DMS153 (cell line): ENCODE measurements at places on chromosomes 13 and 19.

DNA sequence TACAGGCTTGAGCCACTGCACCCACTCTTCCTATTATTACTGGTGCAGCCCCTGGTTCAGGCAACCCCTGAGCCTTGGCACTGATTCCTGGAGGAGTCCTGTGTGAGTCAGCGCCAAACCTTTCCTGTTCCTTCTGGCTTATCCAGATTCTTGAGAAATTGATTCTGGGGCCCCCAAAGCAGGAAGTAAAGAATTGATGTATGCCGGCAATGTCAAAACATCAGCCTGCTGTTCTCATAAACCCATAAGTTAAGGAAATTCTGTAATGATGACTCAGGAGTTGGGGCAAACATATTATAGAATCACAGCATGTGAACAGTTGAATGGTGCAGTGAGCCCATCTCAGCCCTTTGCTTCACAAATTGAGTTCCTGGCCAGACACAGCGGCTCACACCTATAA, 1.4 kb upstream of the OR7G3 start:
- DNase-seq = no peak

DNA sequence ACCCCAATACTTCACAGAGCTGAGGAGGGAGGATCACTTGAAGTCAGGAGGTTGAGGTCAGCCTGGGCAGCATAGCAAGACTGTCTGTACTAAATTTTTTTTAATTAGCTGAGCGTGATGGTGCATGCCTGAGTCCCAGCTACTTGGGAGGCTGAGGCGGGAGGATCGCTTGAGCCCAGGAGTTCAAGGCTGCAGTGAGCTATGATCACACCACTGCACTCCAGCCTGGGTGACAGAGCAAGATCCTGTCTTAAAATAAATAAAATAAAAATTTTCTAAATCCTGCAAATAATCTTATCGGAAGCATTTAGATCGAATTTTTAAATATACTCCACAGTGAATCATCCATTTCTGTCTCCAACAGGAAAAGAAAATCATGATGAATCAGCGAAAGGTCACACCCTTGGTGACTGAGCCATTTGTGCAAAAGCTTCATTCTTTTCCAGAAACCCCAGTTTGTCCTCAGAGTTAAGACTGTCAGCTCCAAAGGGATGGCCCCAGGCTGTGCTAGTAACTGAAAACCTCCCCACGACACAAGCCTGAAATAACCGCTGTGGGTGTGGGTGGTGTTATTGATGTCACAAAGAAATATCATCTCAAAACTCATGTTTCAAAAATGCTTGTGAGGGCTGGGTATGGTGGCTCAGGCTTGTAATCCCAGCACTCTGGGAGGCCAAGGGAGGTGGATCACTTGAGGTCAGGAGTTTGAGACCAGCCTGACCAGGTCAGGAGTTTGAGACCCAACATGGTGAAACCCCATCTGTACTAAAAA, 167.6 kb downstream of the PTPRS start:
- DNase-seq = no peak

DNA sequence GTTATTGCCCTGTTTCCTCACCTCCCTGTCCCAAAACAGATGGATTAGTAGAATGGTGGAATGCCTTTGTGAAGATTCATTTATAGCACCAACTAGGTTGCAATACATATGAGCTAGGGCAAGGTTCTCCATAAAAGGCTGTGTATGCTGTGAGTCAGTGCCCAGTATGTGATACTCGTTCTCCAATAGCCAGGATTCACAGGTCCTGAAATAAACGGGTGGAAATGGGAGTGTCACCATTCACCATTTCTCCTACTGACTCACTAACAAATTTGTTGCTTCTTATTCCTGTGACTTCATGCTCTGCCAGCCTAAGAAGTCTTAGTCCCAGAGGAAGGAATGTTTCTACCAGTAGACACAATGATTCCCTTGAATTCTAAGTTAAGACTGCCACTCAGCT, 1745.4 kb downstream of the SLITRK1 start:
- no peak for DNase-seq

DNA sequence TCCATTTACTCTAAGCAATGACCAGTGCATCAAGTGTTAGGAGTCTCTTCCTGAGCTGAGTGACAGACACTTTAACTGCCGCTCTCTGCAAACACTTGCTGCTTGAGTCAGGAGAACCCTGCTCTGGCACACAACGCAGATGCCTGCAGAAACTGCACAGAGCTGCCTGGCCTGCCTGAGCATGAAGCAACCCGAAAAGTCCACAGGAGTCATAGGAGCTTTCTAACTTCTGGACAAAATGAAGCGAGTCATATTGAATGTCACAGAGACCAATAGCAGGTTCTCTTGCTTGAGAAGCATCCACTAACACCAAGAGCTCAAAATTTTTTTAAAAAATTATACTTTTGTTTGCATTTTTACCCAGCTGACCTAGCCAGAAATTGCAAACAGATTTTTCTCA, 232.4 kb downstream of the LHFPL6 start:
- DNase-seq = no peak

DNA sequence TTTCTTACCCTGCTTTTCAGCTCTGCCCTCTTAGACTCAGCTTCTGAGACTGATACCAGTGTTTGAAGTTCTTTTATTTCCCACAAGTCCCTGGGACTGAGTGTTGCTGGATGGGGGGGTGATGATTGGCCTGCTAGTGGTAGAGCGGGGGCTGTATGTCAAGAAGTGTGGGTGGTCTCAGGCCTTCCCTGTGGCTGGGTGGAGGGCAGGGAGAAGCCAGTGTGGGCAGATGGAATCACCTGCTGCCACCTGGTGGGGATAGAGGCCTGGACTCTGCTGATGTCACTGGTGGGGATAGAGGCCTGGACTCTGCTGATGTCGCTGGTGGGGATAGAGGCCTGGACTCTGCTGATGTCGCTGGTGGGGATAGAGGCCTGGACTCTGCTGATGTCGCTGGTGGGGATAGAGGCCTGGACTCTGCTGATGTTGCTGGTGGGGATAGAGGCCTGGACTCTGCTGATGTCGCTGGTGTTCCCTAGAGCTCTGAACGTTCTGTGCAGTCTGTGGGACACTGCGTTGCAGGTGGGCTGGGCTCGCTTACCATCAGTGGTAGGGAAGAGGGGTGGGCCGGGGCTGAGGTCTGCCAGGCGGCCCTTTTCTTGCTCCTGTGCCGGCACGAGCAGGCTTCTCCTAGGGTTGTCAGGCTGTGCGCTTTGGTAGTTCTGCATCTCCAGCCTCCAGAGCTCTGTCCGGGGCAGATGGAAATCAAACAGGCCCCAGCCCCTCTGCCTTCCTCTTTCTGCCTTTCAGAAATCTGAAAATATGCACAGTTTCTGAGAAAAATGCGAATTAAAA, 101.3 kb downstream of the ARHGEF7 start:
- peak; percentile 13 for DNase-seq

GRCh38 chr19:33895366-33895765, 98.7 kb downstream of the KCTD15 start:
- no peak for DNase-seq

GRCh38 chr13:48429886-48430285, 17.0 kb upstream of the LPAR6 start:
- no peak for DNase-seq

GRCh38 chr19:48716562-48717291, 2.8 kb downstream of the MAMSTR start:
- no peak for DNase-seq

- DNase-seq = no peak
Measured at GRCh38 chr13:30477346-30478195, 11.8 kb upstream of the HMGB1 start.

DNA sequence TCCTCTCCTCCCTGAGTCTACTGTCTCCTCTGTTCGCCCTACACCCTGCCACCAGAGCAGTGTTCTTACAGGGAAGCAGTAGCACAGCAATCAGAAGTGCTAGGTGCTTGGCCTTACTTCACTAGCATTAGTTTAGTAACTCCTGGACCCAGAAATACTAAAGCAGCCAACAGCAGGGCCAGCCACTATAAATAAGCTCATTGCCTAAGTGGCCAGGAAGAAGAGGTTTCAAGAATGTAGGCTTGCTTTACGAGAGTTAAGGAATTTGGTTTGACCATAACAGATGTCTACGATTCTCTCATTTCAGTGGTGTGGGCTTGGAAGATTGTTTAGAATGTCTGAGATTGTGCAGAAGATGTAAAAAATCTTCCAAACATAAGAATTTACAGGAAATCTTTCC, 103.3 kb downstream of the ZAR1L start:
- no peak for DNase-seq

DNA sequence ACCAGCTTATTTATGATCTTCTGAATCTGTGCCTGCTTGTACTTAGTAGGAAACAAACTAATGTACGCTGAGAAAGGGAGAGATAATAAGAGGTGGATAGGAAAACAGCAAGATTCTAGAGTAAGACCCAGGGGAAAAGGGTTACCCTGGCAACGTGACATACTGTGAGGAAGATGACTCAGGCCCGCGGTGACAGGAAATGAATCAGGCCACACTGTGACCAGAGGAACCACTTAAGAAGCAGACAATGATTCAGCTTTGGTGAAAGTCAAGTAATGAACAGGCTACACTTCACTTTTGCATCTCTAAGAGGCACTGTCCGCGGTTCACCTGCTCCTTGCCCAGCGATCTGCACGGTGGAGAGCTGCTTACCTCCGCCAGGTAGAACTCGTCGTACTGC, 158.2 kb downstream of the NALCN start:
- peak; percentile 75 for DNase-seq

DNA sequence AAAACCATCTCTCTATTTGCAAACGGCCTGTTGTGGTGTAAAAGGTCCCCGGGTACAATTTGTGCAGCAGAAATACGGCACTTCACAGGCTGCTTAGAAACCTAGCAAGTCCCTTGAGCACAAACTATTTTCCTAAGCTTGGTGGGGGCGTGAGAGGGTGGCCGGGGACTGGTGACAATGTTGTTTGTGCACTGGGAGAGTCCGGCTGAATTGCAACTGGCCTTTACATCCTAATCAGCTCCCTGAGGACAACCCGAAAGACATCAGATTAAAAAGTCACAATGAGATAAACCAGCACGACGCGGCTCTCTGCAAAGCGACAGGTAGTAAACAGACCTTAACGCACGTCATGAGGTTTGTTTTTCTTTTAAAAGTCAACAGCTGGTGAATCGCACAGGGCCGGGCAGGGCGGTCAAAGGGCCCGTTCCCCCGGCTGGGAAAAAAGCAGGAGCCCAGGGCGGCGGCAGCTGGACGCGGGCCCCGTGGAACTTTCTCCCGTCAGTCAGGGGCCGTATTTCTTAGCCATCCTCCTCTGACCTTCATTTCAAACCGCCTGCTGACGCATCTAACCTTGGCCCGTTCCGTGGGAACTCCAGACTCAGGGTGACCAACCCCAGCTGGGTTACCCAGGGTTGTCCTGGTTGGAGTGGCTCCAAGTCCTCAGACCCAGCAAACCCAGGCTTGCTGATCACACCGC, 112.3 kb downstream of the GADD45B start:
- DNase-seq = no peak

DNA sequence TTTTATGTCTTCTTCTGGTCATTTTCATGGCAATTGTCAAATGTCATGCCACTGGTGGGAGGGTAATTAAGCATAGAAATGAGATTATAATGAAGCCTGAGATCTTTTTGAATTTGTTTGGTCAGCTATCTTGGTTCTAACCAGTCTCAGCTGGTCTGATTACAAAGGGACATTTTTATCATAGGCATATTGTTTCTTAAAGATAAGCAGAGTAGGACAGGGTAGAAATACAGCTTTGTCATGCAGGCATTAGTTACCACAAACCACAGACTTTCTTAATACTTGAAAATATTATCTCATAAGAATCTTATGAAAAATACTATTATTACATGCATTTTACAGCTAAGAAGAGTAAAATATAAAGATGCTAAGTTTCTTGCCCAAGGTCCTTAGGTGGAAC, 1761.5 kb downstream of the PCDH9 start:
- no peak for DNase-seq

DNA sequence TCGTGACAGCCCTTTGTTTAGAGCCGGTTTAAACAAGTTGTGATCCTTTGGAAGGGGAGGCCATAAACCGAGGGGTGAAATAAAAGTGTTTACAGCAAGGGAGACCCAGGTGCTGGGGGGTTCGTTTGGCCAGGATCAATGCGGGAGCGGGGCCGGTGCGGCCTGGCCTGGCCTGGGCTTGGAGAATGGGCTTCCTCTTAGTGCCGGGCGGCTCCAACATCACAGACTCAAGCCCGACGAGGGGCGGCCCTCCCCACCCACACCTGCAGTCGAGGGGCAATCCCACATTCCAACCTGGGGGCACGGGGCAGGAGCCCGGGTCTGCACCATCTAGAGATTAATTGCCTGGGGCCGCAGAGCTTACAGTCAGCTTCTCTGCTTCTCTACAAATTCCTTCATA, 42.8 kb upstream of the GTF3A start:
- DNase-seq = no peak

DNA sequence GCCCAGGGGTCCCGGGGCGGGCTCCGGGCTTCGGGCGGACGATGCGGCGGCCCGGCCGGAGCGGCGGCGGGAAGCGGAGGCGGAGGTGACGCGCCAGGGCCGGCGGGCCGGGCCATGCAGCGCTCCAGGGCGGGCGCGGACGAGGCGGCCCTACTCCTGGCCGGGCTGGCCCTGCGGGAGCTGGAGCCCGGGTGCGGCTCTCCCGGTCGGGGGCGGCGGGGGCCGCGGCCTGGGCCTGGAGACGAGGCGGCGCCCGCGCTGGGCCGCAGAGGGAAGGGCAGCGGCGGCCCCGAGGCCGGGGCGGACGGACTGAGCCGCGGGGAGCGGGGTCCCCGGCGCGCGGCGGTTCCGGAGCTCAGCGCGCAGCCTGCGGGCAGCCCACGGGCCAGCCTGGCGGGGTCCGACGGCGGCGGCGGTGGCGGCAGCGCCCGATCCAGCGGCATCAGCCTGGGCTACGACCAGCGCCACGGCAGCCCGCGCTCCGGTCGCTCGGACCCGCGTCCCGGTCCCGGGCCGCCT, 362 bp downstream of the WTIP start:
- DNase-seq = no peak

- no peak for DNase-seq
Measured at GRCh38 chr19:49912965-49913685, 15.9 kb upstream of the ATF5 start.

DNA sequence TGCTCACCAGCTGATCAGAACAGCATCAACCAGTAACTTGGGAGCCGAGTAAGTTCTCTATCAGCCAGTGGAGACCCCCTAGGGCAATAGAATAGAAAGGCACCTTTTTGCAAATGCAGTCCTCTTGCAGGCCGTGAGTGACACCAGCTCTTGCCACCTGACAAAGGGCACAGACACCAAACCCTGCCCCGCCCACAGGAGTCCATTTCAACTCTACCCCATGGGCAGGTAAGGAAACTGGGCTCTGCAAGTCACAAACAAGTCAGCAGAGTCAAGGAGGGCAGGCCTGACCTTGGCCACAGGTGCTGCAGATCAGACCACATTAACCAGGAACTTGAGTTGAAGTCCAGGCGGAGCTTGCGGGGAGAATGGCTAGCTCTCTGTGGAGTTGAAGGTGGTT, 77.4 kb upstream of the SPATA13 start:
- no peak for DNase-seq

DNA sequence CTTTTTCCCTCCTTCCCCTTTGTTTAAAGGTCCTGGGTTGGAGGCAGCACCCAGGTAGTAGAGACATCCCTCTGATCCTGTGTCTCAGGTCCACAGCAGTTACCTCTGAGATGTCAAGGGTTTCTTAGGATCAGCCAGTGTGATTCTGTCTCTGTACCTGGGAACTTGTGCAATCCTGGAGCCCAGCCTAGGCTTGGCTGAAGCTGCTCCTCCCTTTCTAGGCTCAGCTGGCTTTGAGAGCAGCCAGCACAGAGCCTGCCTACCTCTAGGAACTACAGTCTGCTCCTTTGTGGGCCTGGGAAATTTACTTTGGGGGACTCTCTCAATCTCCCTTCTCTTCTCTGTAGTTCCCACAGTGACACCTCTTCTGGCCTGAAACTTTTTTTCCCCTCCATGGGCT, 171.6 kb downstream of the MTUS2 start:
- no peak for DNase-seq
